Left renal cortex interstitium (tissue), 4 donors: ENCODE measurements at places on chromosomes 2 and 18. TPM values are rescaled to one million over a fixed set of nuclear protein-coding genes. Genes with fewer than 3 reads are reported as not detected.

GRCh38 chr2:206092297-206092696, 6.3 kb upstream of the INO80D start:
- no peak for DNase-seq

DNA sequence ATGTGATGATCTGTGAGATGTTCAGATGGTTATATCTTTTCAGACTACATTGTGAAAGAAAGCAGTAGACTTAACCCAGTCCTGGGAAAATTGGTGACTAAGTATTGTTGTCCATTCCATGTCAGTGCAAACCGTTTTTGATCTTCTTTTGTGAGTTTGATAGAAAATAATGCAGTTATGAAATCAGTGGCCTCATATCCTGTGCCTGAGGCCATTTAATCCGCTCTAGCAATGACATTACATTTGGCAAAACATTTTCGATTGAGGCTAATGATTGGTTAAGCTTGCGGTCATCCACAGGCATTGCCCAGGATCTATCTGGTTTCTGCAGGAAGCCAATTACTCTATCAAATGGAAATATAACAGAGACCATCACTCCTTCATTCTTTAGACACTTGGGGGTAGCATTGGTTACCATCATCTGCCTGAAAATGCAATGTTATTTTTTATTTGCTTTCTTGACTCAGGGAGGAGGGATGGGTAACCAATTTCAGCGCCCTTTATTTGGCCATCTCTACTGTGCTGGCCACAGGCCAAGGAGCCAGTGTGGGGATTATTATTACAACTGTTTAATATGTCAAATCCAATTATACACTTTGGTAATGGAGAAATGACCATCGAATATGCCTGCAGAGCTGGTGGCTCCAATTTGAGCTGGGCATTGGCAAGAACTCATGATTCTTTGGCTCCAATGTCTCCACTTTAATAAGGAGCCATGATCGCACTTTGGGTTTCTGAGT, 33.6 kb downstream of the TRIB2 start:
- DNase-seq = no peak

GRCh38 chr2:120109186-120110061, 96.5 kb downstream of the EPB41L5 start:
- DNase-seq = no peak

HOXD12 gene
- polyA plus RNA-seq = 0.79 TPM

GNAL gene
- polyA plus RNA-seq = 6.1 TPM

PLGLB2 gene
- polyA plus RNA-seq = 2.3 TPM

GALNT13 gene
- 2.6 TPM for polyA plus RNA-seq
